Left ventricle myocardium inferior (tissue), 1 donor: ENCODE measurements at places on chromosomes 11 and 22. TPM values are rescaled to one million over a fixed set of nuclear protein-coding genes. Genes with fewer than 3 reads are reported as not detected.

Gene SMIM35
- total RNA-seq, result not detected

Gene SMTNL1
- not detected for total RNA-seq

DNA sequence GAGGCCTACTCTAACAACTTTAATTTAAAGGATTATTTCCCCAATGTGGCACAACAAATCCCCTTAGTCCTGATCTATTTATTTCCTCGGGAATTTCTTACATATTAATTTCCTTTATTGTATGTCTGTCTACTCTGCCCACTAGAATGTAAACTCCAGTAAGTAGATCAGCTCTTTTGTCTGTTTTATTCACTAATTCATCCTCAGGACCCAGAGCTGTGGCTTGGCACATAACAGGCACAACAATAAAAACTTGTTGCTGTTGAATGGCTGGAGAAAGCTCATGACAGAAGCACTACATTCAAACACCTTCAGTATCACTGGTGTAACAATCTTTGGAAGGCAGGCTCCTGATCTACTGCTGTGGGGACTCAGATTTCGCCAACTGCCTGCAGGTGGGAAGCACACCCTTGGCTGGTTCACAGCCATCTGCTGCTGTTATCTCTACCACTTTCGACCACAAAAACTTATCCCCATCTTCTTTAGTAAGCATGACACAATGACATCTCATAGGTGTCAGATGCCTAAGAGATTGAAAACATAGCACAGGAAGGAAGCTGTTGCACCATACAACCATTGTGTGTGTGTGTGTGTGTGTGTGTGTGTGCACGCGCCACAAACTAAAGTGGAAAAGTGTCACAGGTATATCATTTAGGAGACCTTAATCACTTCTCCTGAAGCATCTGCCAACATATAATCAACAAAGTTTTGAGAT lies 11.9 kb downstream of the HIRA start:
- H3K36me3 ChIP-seq, result no peaks in the 10 kb centered on the region
- no peak overlapping the region for H3K27ac ChIP-seq
- no peaks in the 10 kb centered on the region for H3K27me3 ChIP-seq
- H3K4me3 ChIP-seq, result no peak overlapping the region

GRCh38 chr11:67310246-67311050 lies 7.1 kb downstream of the SSH3 start:
- DNase-seq, result no peak
- no peak overlapping the region for H3K27ac ChIP-seq
- peaks cover 15% of the 10 kb centered on the region for H3K36me3 ChIP-seq
- no peak overlapping the region for H3K4me3 ChIP-seq
- no peaks in the 10 kb centered on the region for H3K4me1 ChIP-seq
- H3K27me3 ChIP-seq, result no peaks in the 10 kb centered on the region

GRCh38 chr22:20433191-20433590 lies 4.4 kb downstream of the SCARF2 start:
- H3K4me1 ChIP-seq, result peaks cover 60% of the 10 kb centered on the region
- peaks cover 52% of the 10 kb centered on the region for H3K27me3 ChIP-seq
- no peak for DNase-seq
- no peak overlapping the region for H3K4me3 ChIP-seq

- peaks cover 69% of the 10 kb centered on the region for H3K27me3 ChIP-seq
- H3K27ac ChIP-seq, result no peak overlapping the region
These were observed 2.0 kb downstream of the C1QTNF4 start for GRCh38 chr11:47592251-47592650.

DNA sequence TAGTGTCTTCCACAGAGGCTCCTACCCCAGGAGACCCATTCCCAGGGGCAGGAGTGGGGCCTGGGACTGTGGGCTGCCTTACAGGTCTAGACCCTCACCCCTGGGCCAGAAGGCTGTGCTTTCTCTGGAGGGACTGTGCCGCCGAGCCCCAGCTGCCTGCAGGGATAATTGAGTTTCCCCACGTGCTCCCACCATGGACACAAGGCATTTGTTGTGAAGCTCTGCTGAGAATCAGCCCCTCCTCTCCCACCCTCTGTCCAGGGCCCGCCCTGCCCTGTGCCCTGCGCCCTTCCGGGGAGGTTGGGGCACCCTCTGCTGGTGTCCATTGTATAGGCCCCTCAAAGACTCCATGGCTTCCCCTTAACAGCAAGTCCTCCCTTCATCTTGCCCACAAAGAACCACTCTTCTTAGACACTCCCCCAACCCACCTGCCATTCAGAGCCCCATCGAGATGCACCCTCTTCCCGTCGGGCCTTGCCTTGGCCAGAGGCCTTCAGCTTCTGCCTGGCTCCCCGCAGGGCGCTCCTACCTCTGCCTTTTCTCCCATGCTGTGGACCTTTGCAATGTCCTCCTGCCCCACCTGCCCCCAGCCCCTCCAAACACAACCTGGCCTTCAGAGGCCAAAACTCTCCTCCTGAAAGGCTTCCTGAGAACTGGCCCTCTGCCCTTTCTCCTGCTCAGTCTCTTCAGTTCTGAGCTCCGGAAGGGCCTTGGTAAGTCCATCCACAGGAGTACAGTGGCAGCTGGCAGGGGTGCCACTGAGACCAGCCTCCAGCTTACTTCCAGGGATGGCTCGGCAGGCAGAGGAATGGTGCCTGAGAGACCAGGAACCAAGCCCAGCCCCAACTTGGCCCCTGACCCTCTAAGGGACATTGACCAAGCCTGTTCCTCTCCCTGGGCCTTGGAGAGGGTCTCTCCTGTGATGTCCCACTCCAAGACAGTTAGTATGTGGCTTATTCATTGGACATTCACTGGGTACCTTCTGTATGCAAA lies 22.4 kb downstream of the DUSP8 start:
- H3K27me3 ChIP-seq, result peaks cover 35% of the 10 kb centered on the region
- H3K4me1 ChIP-seq, result peaks cover 54% of the 10 kb centered on the region
- peak overlapping the region; percentile 87 for H3K27ac ChIP-seq
- H3K4me3 ChIP-seq, result no peak overlapping the region
- no peaks in the 10 kb centered on the region for H3K36me3 ChIP-seq
- no peak for DNase-seq
